ENCODE measurements at places on chromosomes 5 and 9. TPM values are rescaled to one million over a fixed set of nuclear protein-coding genes. Genes with fewer than 3 reads are reported as not detected.

IGFBPL1 gene
- 0.24 TPM for total RNA-seq

GRCh38 chr5:14668181-14668591, 3.7 kb downstream of the OTULIN start:
- peak; percentile 18 for DNase-seq

ACOT12 gene
- total RNA-seq: not detected

DNA sequence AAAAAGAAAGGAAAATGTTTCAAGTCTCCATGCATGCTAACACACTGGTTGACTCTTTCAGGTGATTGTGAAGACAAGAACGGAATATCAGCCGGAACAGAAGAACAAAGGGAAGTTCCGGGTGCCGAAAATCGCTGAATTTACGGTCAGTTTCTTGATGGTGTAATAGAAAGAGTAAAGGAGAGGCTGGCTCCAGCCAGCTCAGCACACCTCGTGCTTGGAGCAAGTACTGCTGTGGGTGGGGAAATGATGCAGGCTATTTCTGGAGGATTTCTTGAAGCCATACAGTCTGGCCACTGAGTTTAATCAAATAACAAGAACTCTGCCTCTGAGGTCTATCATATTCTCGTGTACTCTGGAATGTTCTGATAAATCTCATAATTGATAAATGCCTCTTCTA, 18.7 kb downstream of the NSG2 start:
- DNase-seq: no peak

Data from HepG2 (cell line).